ENCODE measurements at places on chromosomes 2 and 18. TPM values are rescaled to one million over a fixed set of nuclear protein-coding genes. Genes with fewer than 3 reads are reported as not detected.

MC5R gene
- not detected for polyA plus RNA-seq

REG3G gene
- polyA plus RNA-seq: not detected

ESPNL gene
- 0.86 TPM for polyA plus RNA-seq

OR6B2 gene
- not detected for polyA plus RNA-seq

SAG gene
- 0.10 TPM for polyA plus RNA-seq

RNU2-63P gene
- not detected for polyA plus RNA-seq

LIPG gene
- polyA plus RNA-seq: 58.8 TPM

CPO gene
- polyA plus RNA-seq: 2.0 TPM

ADD2 gene
- 6.1 TPM for polyA plus RNA-seq

HJURP gene
- 18.7 TPM for polyA plus RNA-seq

DNA sequence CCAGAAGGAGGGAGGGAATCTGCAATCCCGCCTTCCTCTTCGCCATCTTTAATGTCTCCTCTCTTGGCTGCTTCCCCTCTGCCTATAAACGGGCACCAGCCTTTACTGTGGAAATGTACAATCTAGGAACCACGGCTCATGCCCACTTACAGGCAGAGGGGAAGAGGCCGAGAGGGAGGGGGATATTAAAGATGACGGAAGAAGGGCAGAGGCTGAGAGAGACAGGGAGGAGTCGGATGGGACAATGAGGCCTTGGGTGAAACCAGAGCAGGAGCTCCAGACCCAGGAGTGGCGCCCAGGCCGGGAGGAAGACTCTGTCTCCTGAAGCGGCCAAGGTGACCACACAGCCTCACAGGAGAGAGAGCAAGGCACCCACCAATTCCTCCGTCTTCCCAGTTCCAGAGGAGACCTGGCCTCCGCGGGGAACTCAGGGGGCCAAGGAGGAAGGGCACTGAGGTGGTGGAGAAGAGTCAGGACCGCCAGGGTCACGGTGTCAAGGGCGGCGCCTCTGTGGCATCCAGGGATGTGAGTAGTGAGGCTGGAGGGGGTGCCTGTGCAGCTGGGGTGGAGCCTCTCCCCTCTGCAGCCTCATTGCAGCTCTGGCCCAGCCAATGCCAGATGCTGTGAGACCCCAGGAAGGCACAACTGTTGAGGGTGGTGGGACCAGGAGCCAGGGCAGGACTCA, 67.8 kb downstream of the CIB4 start:
- DNase-seq: no peak

GRCh38 chr18:9926223-9926894, 12.5 kb downstream of the VAPA start:
- no peak for DNase-seq

DNA sequence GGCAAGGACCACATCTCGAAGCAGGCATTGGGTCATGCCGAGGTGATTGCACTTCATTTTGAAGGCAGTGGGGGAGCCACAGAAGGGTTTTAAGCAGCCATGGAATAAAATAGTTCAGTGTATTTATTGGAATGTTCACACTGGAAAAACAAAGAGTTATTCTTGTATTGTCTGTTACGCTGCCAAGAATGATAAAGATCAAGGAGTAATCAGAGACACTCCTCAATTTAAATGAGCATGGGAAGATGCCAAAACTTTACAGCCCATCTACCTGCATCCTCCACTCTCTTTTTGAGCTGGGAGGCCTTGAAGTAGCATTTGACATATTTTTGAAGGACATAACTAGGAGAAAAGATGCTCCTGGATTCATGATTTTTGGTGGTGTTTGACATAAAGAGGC, 112.8 kb downstream of the DOCK10 start:
- DNase-seq: no peak

DNA sequence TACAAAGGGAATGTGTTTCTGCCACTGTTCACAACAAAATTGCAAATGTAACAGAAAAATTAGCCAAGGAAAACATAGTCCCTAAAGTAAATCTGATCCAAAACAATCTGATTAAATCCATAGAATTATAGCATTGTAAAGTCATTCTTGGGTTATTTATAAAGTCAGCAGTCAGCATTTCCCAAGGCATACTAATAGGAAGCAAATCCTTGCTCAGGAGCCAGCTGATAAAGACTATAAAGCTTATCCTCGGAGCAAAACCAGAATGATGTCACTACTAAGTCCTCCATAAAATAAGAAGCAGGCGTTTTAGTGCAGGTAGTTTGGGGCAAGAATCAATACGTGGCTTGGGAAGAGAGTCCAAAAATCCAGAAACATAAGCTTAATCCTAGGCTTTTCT, 67.3 kb upstream of the CSRNP3 start:
- DNase-seq: no peak

- DNase-seq: no peak
Observed at GRCh38 chr18:76445741-76446232, 49.3 kb downstream of the ZNF516 start.

DNA sequence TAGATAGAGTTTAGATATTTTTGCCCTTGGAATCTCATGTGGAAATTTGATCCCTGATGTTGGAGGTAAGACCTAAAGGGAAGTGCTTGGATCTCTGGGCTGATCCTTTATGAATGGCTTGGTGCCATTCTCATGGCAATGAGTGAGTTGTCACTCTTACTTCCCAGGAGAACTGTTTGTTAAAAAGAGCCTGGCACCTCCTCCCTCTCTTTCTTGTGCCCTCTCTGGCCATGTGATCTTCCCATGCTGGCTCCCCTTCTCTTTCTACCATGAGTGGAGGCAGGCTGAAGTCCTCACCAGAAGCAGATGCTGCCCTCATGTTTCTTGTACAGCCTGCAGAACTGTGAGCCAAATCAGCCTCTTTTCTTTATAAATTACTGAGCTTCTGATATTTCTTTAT, 276.9 kb downstream of the ZNF804A start:
- DNase-seq: no peak

DNA sequence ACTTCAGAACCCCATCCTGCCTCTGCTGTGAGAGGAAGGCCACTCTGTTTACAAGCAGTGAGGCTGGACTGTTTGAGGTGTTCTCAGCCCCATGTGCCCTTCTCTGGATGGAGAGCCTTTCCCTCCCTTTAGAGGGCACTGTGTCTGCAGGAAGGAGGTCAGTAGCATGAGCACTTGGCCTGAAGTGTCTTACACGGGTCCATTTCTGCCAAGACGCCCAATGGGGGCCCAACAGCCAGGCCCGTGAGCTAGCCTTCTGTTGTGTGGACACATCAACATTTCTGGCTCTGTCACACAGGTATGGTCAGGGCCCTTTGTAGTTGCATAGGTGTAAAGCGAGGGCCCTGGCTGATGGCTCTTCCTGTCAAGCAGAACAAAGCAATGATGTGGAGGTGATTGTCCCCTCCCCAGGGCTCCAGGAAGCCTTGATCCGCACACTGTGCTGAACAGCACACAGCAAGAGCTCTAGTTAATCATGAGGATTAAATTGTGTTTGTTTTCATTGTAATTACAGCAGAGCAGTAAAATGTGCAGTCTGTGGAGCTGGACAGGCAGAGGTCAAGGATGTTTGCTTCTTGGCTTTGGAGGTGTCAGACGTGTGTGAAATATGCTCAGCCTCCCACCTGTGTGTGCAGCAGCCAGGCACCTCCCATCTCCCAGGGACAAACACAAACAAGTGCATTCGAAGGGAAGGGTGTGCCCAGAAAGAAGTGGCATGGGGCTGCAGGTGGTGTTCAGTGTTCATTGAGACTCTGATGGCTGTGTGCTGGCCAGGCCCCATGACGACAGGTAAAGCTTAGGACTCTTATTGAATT, 132.1 kb downstream of the SH3RF3 start:
- no peak for DNase-seq

DNA sequence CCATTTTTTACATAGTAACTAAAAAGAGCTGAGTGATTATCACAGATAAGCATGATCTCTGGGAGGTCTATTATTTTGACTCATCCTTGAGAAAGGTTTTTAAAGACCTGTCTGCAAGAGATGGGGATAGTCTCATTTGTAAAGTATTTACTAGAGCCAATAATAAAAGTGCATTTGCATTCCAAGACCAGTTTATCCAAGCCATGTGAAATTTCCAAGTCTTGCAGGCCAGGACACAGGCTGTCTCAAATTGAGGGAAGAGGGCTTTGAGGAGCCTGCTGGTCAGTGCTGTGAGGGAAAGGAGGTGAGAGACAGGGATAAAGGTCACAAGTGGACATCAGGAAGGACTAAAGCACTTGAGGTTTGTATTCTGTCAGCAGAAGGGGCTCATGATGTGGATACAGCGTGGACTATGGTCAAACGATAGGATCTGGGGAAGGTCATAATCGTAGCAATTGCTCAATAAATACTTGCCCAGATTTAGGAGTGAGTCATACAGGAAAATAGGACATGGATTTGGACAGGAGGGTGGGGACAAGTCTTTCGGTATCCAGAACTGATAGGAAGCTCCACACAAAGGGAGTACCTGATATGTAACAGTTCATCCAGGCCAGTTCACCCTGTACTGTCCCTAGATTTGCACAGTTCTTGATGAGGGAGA, 6.6 kb upstream of the CDH2 start:
- no peak for DNase-seq

DNA sequence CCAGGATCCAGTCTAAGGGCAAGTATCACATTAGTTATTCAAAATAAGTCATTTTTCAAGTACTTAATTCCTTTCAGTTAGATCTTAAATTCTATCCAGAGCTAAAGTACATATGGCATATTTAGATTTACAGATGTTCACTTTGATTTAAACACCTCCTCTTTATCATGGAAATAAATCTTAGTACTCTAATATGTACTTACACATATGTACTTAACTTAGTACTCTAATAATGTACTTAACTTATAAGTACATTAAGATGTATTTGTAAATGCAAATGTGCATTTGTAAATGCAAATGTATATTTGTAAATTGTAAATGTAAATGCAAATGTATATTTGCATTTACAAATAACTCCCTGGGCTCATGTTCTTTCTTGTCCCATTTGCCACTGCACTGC, 14.6 kb downstream of the PIGN start:
- no peak for DNase-seq

GRCh38 chr2:95316466-95317122, 19.4 kb downstream of the KCNIP3 start:
- DNase-seq: no peak

GRCh38 chr18:44840058-44840790, 159.5 kb downstream of the SETBP1 start:
- no peak for DNase-seq

GRCh38 chr2:231118614-231118942, 6.3 kb downstream of the HTR2B start:
- DNase-seq: no peak

GRCh38 chr2:33605056-33605455, 6.0 kb upstream of the FAM98A start:
- no peak for DNase-seq

- no peak for DNase-seq
Observed at GRCh38 chr2:152238016-152238415, 62.5 kb upstream of the STAM2 start.

DNA sequence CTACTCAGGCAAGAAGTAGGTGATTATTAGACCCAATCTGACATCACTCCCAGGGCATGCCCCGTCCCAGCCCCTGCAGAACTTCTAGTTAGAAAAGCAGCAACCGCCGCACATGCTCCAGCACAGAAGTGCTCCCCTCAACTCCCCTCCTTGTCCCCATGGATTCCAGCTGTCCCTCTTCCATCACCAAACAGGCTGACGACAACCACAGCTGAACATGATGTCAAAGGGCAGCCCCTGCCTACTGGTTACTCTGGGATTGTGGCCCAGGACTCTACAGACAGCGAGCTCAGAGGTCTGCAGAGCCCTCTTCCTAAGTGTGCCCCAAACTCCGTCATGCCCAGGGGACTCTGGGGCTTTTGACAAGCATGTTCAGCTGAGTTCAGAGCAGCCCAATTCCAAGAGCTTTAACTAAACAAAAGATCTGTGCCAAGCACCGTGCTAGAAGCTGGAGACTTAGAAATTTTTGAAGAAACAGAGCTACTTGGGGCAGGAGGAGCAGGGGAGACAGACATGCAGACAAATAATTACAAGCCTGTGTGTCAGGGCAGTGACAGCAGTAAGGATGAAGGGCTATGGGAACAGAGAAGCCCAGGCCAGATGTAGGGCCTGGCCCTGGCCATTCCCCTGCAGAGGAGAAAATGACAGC, 148.1 kb downstream of the BCL11A start:
- no peak for DNase-seq

GRCh38 chr2:12774395-12774727, 57.6 kb downstream of the TRIB2 start:
- peak; percentile 70 for DNase-seq

GRCh38 chr2:105450471-105450870, 51.6 kb upstream of the FHL2 start:
- DNase-seq: no peak

DNA sequence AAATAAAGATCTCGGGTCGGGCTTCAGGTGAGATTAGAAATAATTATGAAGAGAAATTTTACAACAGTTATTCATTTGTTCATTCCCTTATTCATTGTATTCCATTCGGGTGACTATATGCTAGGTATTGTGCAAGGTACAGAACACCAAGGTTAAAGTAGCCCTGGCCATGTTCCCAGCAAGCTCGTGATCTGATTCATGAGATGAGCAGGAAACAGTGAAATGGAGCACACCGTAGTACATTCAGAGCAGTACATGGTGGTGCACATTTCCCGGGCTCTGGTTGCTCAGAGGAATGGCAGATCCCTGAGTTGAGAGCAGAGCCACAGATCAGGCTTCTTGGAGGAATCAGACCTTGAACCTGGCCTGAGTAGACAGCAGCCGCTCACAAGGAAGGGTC, 87.7 kb downstream of the PRKRA start:
- DNase-seq: no peak

- DNase-seq: no peak
Observed at GRCh38 chr2:117631152-117631945, 183.1 kb upstream of the DDX18 start.

DNA sequence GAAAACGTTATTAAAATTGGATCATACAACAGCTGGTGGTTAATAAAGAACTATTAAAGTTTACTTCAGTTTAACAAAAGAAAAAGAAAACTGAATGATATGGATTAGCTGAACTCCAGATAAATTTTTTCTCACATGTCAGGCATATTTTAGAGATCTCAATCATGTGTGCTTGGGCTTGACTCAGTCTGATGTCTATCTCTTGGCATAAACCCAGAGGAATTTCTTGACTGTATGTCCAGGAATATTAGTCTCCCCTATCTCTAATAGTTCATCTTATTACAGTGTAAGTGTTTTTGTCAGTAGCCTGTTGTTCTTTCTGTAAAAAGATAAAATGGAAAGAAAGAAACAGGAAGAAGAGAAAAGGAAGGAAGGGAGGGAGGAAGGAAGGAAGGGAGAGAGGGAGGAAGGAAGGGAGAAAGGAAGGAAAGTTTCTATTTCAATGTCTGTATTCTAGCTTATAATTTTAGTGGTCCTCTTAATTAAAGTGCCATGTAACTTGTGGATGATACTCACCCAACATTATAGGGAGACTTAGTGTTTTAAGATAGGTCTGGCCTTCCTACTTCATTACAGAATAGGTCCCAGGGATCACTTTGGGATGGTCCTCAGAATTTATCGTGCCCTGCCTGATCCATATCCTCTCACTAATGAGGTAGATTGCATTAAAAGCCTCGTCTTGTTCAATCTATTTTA, 99.7 kb upstream of the UGP2 start:
- DNase-seq: no peak

- DNase-seq: no peak
Observed at GRCh38 chr2:64731746-64732145, 78.0 kb upstream of the SERTAD2 start.

GRCh38 chr2:176067589-176068418, 16.0 kb downstream of the EVX2 start:
- no peak for DNase-seq

Measured in left renal pelvis (tissue), 4 donors.